Caco-2 (cell line): ENCODE measurements at places on chromosomes 13 and 19.

GRCh38 chr13:46615888-46616531 is 63.0 kb downstream of the LRCH1 start:
- DNase-seq: no peak

DNA sequence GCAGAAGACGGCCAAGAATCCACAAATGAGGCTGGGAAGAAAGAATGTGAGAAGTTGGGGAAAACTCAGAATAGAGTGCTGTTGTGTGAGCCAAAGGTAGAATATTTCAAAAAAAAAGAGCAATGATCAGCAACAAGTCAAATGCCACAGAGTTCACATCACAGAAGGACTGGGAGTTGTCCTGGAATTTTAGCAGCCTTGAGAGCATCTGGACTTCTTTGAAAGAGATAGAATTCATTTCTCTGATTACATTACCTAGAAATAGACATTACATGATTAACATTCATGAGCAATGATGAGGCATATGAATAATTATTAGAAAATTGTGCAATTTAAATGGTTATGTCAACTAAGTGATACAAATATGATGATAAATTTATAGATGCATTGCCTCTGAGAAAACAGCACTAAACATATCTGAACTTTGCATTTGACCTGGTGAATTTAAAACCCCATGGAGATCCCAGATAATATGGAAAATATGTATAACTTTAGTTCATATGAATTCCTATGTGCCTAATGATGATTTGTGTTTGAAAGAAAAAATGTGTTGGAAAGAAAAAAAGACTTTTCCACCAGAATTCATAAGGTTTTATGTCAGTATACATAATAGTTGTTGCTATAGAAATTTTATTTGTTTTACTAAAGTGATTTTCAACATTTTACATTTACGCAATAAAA is 186.2 kb downstream of the POSTN start:
- no peak for DNase-seq

DNA sequence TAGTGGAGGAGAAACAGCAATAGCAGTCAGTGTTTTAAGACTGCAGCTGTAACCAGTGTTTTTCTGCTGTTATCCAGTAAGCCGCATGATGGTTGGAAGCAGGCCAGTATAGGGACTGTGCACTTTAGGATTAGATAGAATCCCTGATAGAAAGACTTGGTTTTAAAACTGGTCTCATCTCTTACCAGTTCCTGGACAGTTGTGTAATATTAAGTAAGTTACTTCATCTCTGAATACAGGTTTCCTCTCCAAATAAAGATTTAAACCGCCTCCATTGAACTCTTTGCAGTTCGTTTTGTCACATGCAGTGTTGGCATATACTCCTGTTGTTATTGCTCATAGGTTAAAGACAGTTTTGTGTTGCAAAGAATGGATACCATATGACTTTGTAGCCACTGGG is 25.6 kb downstream of the URI1 start:
- DNase-seq: no peak

GRCh38 chr19:53357821-53358581 is 7.5 kb upstream of the ZNF525 start:
- no peak for DNase-seq

DNA sequence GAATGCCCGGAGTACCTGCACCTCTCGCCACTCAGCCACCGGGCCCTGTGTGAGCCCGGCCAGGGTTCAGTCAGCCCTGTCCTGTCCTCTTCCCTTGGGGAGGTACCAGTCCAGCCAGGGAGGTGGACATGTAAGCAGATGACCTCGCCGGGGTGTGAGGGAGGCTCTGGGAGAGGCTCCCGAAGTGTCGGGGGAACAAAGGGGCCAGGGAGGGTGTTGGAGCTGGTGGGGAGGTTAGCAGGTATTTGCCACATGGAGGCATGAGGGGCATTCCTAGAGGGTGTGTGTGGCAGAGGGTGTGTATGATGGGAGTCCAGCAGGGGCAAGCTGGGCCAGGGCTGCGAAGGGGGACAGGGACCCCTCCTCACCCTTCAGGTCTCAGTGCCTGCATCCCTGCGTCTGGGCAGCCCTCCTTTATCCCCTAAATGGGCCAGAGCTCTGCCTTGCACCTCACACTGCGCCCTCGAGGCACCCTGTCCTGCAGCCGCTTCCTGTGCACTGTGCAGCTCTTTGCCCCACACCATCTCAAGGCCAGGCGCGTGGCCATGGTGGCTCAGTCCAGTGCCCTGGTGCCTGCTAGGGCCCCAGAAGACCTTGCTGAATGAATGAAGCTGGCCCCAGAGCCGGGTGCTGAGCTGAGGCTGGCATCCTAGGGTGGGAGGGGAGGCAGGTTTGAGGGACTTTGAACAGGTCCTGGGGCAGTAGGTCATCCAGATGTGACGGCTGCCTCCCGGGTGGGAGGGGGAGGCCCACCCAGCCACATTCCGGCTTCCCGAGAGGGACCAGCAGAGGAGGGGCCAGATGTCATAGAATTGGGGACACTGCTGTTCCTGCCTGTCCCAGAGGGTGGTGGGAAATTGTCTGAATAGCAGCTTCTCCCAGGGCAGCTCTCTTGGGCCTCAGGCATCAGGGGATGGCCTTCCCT is 3.1 kb downstream of the DDA1 start:
- DNase-seq: no peak

DNA sequence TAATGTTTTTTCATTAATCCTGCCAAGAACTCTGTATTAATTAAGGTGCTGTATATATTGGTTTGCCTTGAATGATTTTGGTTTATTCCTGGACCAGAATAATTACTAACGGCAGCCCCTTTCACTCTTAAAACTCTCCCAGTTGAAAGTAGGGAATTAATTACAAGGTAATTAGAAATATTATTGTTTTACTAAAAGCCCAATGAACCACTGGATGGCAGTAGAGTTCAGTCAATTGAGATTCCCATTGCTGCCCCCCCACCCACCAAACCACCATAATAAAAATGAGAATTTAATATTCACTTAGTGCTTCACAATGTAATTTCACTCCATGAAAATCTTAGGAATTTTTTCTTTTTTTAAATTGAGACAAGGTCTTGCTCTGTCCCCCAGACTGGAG is 13.7 kb downstream of the WBP4 start:
- peak; percentile 41 for DNase-seq

DNA sequence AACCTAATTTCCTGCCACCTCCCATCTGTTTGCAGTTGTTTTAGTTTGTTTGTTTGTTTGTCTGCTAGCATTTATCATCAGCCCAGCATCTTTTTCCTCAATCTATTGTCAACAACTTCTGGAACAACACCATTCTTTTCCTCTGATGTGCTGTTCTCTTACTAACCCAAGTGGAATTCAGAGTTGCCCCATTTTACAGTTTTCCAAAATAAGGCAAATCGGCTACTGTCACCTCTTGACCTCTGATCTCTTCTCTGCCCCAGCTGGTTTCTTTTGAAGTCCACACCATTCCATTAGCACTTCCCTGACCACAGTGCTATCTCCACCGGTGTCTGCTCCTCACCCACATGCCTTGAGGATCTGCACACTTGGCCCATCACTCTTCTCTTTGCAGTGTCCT is 102.4 kb downstream of the EFNB2 start:
- no peak for DNase-seq

GRCh38 chr13:98791611-98792010 is 39.1 kb upstream of the SLC15A1 start:
- DNase-seq: no peak

- peak; percentile 63 for DNase-seq
Observed at GRCh38 chr19:5154129-5154798, 185.4 kb downstream of the KDM4B start.

DNA sequence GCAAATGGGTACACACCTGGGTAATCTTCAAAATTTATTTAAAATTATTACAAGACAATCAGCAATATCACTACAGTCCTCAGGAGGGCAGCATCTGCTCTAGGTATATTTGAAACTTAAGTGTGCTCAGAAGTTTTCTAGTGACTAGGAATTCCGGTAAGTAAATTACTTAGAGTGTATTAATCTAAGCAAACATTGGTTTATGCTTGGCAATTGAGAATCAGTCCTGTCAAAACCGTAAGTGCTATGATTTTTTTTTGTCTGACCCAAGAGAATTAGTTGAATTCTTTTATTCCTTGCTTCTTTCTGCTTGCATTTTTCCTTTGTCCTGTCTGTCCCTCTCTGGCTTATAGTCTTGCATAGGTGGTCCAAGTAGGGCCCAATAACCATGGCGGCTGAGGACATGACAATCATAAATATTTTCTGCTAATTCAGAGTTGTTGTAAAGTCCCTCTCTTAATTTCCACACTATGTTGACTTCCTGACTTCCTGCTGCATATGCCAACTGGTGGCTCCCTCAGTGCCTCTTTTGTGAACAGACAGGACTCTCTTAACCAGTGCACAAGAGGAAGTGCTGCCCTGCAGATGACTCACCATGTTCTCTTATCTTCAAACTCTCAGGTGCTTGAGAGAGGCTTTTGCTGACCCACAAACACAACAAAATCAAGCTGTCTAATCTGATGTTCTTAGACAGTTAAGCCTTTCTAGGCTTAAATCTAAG is 82.2 kb downstream of the SLAIN1 start:
- peak; percentile 44 for DNase-seq

GRCh38 chr13:90108547-90108946 is 1238.9 kb upstream of the MIR17HG start:
- DNase-seq: no peak

DNA sequence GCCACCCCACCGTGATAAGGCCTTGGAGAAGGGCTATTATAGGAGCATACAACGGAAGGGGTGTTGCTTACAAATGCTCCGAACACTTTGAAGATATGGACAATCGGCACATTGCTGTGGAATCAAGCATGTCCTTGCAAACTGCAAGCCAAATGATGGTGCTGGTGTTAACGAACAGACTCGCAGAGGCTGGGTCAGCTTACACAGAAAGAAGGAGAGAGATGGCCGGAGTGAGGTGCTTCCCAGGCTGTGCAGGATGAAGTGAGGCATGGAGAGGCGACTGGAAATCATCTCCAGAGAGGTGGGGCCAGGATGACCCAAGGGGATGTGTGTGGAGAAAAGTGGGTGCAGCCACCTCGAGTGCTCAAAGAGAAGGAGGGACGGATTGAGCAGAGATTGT is 42.2 kb downstream of the HSPH1 start:
- DNase-seq: no peak

- no peak for DNase-seq
Observed at GRCh38 chr19:8167985-8168384, 18.6 kb upstream of the FBN3 start.

DNA sequence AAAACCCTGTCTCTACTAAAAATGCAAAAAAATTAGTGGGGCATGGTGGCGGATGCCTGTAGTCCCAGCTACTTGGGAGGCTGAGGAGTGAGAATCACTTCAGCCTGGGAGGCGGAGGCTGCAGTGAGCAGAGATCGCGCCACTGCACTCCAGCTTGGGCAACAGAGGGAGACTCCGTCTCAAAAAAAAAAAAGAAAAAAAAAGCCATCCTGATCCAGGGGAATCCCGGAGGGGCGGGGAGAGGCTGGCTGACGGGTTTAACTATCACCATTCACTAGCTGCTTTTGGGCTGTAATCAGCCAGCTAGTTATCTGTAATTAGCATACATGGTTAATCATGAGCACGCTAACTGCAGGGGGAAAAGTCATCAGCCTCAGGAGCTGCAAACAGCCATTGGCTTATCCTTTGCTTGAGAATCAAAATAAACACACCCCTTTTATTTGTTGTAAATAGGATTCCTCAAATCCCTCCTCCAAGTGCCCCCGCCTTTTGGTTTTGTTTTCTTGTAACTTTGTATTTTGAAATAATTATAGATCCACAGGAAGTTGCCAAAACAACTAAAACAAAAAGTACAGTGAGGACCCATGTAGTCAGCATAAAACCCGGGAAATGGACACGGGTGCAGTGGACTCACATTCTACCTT is 9.6 kb downstream of the FSD1 start:
- DNase-seq: no peak

GRCh38 chr13:27375686-27376326 is 48.6 kb upstream of the GTF3A start:
- peak; percentile 85 for DNase-seq

DNA sequence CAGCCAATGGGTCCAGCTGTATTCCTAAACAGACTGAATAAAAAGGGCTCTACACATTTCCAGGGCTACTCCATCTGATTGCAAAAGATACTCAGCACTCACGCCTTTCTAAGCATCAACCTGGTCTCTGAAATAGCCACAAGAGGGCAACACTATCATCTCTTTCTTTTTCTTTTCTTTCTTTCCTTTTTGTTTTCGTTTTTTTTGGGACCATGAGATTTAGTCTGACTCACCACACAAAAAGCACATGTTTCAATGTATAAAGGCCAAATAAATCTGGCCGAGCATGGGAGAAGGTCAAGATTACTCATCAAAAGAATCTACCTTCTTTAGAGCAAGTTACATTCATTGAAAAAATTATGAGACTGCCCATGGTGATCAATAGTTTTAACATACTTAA is 805.6 kb upstream of the ARGLU1 start:
- DNase-seq: peak; percentile 11

- no peak for DNase-seq
Observed at GRCh38 chr13:75072368-75072767, 409.6 kb downstream of the TBC1D4 start.

DNA sequence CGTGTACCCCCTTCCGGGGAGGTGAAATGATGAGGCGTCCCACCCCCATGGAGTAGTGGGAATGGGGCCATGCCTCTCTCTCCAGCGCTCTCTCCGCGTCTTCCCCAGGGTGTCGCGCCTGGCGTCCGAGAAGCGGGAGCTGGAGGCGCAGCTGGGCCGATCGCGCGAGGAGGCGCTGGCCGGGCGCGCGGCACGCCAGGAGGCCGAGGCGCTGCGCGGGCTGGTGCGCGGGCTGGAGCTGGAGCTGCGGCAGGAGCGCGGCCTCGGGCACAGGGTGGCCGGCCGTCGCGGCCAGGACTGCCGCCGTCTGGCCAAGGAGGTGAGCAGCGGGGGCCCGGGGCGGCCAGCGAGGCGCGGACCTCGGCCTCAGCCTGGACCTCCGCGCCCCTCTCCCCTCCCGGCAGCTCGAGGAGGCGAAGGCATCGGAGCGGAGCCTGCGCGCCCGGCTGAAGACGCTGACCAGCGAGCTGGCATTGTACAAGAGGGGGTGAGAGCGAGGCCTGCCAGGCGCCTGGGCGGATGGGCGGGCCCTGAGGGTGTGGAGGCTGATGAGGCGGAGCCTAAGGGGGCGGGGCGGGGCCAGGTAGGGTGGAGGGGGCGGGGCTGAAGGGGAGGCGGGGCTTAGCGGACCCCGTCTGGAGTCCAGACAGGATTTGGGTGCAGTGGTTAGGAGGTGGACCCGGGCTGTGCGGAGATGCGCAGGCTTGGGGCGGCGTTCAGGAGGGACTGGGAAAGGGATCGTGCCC is 7.7 kb downstream of the PGLYRP1 start:
- peak; percentile 87 for DNase-seq

DNA sequence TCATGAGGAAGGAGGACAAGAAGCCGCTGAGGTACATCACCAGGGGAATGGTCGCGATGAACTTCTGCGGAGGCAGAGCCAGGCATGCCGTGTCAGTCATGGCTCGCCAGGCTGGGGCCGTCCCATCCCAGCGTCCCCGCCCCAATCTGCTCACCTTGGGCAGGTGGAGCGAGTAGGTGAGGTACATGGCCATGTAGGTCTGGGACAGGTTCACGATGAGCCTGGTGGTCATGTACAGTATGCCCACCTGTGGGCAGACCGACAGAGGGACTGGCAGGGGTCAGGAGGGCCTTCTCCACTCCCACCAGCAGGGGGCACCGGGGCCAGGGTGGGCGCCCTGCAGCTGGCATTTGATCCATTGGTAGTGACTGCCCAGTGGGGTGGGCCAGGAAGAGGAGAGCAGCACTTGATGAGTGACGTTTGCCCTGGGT is 8.3 kb downstream of the TEKTIP1 start:
- peak; percentile 30 for DNase-seq
